AG10803 (cell line): ENCODE measurements at places on chromosomes 7 and 10.

DNA sequence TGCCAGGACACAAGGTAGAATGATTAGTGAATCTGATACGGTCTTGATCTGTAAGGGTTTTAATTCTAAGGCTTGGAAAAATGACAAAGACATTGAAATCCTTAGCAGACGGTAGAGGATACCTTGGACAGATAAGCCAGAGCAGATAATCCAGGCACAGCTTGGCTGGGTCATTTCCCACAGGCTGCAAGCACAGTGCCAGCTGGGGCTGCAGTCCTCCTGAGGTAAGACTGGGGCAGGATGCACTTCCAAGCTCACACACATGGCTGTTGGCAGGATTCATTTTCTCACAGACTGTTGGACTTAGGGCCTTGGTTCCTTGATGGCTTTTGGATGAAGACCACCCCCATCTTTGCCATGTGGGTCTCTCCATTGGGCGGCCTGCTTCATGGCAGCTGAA, 63.2 kb upstream of the BMPER start:
- no peak for DNase-seq

- no peak for DNase-seq
Measured at GRCh38 chr7:50226669-50227068, 77.8 kb upstream of the IKZF1 start.

- DNase-seq, result peak; percentile 40
Measured at GRCh38 chr10:93999401-93999851, 5.7 kb downstream of the PLCE1 start.

- no peak for DNase-seq
Measured at GRCh38 chr7:110974441-110974840, 116.5 kb upstream of the LRRN3 start.

DNA sequence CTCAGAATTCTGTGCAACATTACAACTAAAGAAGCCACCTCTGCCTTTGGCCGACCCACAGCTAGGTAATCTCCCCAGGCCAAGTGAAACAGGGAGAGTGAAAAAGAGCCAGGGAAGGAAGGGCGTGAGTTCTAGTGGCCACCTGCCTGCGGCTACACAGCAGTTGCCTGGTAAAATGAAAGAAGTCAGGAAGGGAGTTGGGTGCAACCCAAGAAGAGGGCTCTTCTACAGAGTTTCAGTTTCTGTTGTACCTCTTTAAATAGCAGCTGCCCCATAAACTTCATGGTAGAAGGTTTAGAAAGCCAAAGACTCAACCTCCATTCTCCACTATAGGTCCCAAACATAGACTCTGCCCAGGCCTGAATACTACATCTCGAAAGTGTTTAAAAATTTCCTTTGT, 76.2 kb upstream of the TMEM168 start:
- DNase-seq, result no peak

- no peak for DNase-seq
Measured at GRCh38 chr10:25696013-25696708, 237.9 kb upstream of the MYO3A start.

DNA sequence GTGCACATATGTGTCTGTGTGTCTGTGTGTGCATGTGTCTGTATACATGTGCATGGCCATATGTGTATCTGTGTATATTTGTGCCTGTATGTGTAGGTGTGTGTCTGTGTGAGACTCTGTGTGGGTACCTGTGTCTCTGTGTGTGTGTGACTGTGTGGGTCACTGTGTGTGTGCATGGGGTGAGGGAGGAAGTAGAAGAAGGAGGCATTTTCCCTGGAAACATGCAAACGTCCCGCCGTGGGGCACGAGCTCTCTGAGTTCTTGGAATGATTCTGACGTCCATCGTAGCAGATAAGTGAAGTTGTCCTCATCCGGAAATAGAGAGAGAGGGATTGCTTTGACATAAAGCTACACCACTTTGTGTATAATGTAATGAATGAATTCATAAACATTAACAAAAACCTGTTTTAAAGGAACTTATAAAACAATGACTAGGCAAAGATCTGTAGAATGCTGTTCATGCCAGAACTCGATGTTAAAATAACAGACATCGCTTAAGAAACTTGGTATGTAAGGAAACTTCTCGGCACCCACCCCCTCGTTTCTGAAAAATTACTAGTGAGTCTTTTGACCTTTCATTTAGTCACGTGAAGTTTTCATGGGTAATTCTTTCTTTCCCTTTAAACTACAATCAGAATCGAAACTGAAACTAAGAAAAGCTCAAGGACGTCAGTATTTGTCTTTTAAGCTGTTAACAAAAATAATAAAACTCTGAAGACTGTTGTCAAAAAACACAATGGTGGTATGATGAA, 43.6 kb upstream of the KLF6 start:
- DNase-seq, result peak; percentile 60

DNA sequence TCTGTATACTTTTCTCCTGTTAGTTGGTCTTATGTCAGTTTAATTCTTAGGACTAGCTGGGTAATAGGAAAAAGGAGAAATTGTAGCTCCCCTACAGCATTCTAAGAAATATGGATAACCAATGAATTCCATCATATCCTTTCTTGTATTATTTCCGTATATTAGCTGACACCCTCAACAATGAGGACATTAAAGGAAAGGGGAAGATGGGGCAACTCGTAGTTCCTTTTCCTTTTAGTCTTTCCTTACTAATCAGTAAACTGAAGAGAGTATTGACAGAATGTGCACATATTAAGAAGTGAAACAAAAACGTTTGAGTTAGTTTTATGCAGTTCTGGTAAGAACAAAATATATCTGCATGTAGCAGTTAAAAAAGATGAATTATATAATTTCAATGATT, 35.1 kb upstream of the C10orf67 start:
- no peak for DNase-seq

GRCh38 chr7:150806863-150807262, 6.3 kb downstream of the TMEM176A start:
- no peak for DNase-seq

GRCh38 chr7:50329775-50330174, 25.3 kb downstream of the IKZF1 start:
- DNase-seq, result no peak

DNA sequence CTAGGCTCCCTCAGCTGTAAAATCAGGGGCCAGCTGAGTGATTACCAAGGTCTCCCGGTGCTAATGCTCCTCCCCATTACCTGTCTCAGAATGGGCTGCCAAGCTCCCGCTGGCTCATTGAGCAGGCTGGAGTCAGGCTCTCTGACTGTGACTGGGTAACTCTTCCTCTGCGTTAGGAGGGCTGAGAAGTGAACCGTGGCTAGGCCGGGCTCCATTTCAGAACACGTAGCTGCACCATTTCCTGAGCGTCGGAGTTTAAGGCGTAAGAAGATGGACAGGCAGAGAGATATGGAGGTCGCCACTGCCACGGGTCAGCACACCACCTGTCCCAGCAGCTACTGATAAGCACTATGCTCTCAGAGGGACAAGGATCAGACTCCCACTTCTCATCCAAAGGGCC, 250.3 kb downstream of the TCERG1L start:
- no peak for DNase-seq

GRCh38 chr10:21681156-21681555, 147.1 kb downstream of the MLLT10 start:
- DNase-seq, result no peak

- DNase-seq, result no peak
Measured at GRCh38 chr7:29884399-29885272, 78.3 kb downstream of the WIPF3 start.

- no peak for DNase-seq
Measured at GRCh38 chr7:128123291-128124037, 92.2 kb upstream of the LRRC4 start.

- DNase-seq, result no peak
Measured at GRCh38 chr10:88944813-88945212, 7.8 kb downstream of the ACTA2 start.

- peak; percentile 25 for DNase-seq
Measured at GRCh38 chr10:119020627-119020946, 8.9 kb upstream of the NANOS1 start.

- peak; percentile 52 for DNase-seq
Measured at GRCh38 chr7:80884511-80885195, 34.2 kb downstream of the SEMA3C start.

DNA sequence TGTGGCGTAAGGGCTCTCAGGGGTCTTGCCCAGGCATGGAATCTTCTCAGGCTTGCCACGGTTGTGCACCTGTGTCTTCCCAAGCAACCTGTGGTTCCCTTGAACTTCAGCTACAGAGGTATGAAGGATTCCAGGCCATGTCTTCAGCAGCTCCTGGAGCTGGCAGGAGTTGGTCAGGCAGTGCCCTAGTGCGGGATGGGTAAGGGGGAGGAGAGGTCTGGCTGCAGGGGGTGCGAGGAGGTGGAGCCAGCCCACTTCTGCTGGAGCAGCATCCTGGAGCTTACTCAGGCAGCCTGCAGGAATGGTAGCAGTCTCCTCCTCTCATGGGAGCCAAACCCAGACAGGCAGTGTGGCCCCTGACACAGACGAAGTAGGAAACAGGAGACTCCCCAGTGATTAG, 3.8 kb upstream of the TRIL start:
- no peak for DNase-seq

DNA sequence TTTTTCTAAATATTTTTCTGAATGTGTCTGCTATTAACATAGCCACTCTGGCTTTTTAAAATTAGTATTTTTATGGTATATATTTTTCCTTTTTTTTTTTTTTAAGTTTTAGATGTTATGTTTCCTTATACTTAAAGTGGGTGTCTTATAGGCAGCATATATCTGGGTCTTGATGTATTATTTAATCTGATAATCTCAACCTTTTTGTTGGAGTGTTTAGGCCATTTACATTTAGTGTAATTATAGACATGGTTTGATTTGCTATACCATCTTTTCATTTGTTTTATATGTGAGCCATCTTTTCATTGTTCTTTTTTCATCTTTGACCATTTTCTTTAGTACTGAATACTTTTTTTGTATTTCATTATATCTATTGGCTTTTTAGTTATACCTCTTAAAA, 45.0 kb downstream of the TRUB1 start:
- DNase-seq, result no peak

- no peak for DNase-seq
Measured at GRCh38 chr10:91800756-91801155, 2.5 kb downstream of the TNKS2 start.
